ENCODE measurements at places on chromosomes 1 and 21.
A peak's percentile ranks its signal among the peaks of the same experiment; 100 is the strongest.

DNA sequence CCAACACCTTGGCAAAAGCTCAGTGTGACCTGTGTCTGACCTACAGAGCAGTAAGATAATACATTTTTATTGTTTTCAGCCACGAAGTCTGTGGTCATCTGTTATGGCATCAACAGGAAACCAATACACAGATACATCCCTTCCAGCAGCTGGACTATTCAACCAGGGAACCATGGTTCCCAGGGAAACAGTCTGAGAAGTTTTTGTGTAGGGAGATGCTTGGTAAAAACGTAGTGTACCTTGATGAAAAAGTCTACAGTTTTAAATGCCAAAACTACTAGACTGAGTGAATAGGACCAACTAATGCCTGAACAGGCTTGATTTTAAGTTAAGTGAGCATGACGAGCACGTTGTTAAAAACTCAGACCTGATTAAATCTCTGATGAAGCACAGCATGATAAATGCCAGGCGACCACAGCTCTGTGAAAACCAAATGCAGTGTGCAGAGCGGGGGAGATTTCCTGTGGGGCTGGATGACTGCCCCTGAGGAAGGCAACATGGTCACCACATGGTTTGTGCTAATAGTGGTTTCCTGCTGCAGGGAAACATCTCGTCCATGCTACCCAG is 228.9 kb downstream of the TNR start:
- DNase-seq: peak; percentile 21

GRCh38 chr1:156893048-156893953 is at the start of gene PEAR1:
Gene PEAR1 (plus strand): TSS chr1:156893718. CDS start chr1:156903927, 10,209 bp downstream.
- no peak for DNase-seq

GRCh38 chr1:211625040-211625439 is 46.1 kb upstream of the SLC30A1 start:
- DNase-seq: peak; percentile 46

- no peak for DNase-seq
Observed at GRCh38 chr1:198495631-198496030, 44.8 kb downstream of the ATP6V1G3 start.

DNA sequence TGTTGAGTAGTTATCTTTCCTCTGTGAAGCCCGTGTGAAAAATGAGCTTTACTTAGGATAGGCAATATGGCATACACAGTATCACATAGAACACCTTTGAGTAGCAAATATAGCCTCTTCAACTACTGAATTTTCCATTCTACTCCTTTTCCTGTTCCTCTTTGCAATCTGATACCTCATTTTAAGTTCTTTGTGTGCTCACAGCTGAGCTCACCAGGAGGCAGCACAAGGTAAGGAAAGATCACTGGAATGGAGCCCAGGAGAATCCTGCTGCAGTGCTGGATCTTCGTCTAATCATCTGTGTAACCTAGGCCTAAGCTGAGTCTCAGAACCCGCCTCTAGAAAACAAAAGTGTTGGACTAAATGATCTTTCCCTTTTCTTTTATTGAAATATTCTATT is 171.0 kb downstream of the LRRC40 start:
- no peak for DNase-seq

DNA sequence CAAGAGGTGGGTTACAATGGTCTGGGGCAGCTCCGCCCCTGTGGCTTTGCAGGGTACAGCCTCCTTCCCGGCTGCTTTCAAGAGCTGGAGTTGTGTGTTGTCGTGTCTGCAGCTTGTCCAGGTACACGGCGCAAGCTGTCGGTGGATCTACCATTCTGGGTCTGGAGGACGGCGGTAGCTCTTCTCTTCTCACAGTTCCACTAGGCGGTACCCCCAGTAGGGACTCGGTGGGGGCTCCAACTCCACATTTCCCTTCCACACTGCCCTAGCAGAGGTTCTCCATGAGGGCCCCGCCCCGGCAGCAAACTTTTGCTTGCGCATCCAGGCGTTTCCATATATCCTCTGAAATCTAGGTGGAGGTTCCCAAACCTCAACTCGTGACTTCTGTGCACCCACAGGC is 12.3 kb upstream of the CDCP2 start:
- DNase-seq: no peak

GRCh38 chr1:44346184-44346583 is 8.9 kb downstream of the ERI3 start:
- no peak for DNase-seq

DNA sequence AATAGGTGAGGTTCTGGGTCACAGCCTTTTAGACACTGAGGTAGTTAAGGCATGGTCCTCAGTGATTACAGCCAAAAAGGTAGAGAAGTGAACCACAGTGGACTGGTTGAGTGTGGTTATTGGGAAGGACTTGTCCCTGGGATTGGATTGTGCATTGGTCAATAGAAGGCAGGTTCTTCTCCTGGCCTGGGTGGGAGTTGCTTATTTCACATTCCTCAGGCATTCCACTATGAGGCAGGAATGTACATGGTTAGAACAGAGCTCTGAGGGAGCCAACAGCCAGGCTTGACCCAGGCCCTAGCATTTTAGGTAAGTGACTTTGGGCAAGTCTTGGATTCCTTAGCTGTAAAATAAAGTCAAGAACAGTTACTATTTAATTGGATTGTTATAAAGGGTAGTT is 97.9 kb upstream of the MARK1 start:
- DNase-seq: no peak

- DNase-seq: peak; percentile 25
Observed at GRCh38 chr1:17553975-17554700, 14.6 kb downstream of the ARHGEF10L start.

DNA sequence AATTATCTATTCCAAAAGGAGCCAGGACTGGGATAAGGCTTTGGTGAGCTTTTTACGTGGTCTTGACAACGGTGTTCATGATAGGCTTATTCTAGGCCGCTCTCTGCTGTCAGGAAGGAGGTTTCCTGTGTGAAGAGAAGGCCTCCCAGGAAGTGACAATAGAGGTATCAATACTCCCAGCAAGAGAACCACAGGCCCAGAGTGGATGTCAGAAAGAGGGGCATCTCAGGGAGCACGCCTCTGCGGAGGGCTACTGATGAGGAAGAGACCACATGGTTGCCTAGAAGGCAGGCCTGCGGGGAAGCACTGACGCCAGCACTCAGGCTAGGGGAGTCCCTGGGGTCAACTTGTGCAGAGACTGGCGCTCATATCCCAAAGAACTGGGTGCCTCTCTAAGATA is 60.4 kb downstream of the ITPKB start:
- DNase-seq: no peak

- DNase-seq: peak; percentile 70
Observed at GRCh38 chr1:46248122-46248920, 758 bp downstream of the RAD54L start.

DNA sequence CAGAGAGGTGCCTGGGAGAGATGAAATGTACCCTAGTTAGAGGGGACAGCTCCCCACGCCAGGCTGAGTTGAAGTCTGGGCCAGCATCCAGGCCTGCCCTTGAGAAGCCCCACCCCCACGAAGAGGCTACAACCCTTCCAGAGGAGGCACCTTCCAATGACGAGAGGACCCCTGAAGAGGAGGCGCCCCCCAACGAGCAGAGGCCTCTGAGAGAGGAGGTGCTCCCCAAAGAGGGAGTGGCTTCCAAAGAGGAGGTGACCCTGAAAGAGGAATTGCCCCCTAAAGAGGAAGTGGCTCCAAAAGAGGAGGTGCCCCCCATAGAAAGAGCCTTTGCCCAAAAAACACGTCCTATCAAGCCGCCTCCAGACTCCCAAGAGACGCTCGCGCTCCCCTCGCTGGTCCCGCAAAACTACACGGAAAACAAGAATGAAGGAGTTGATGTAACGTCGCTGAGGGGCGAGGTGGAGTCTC is 3.1 kb downstream of the EVA1B start:
- DNase-seq: no peak
